Stimulated activated effector memory CD8-positive, alpha-beta T cell treated with anti-CD3 and anti-CD28 coated beads, Interleukin-12 subunit alpha, Interleukin-12 subunit beta, amount 100 ng/mL, for 72 hours (primary cell): ENCODE measurements at places on chromosomes 5 and 9.

DNA sequence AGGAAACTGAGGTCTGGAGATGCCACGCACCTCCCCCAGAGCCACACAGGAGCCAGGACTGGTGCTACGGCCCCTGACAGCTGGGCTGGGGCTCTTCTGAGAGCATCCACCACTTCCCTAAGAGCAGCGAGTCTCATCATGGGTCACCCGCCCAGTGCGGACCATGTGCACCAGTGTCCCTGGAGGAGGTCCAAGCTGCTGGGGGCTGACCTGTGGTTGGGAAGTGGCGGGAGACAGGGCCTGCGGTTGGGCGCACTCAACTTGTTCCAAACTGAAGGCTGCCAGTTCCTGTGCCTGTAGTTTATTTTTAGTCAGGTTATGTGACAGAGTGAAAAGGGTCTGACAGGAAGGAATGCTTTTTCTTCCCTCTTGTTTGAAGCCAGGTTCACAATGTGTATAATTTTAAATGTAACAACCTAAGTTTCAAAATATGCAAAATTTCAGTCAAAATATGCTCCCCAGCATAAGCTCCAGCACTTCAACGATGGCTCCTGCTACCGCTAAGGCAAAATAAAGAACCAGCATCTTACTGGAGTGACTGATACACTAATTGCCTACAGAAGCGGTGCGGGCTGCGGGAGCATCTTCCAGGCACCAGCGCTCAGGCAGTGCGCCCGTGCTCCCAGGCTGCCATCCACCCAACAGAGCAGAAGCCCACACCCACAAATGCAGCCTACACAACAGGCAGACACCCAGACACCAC is 14.8 kb downstream of the BARHL1 start:
- no peak for DNase-seq

GRCh38 chr9:133701321-133701980 is 36.7 kb downstream of the SARDH start:
- DNase-seq = peak; percentile 67

GRCh38 chr9:30935730-30936129 is 1448.7 kb upstream of the ACO1 start:
- no peak for DNase-seq

GRCh38 chr5:142325725-142326479 is 1.1 kb upstream of the SPRY4 start:
- DNase-seq = peak; percentile 59

GRCh38 chr9:88682431-88682831 is 147.5 kb downstream of the NXNL2 start:
- DNase-seq = no peak

- DNase-seq = no peak
These were observed 60.4 kb downstream of the FBXL7 start for GRCh38 chr5:15560421-15560820.

DNA sequence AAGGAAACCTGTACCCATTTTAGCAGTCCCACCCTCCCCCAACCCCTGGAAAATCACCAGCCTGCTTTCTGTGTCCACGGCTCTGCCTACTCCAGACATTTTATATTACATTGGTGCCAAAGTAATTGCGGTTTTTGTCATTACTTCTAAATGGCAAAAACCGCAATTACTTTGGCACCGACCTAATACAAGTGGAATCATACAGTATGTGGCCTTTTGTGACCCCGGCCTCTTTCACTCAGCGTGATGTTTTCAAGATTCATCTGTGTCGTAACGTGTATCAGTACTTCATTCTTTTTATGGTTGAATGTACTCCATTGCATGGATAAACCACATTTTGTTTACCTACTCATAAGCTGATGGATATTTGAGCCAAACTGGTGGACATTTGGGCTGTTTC is 9.7 kb upstream of the ORM1 start:
- no peak for DNase-seq

DNA sequence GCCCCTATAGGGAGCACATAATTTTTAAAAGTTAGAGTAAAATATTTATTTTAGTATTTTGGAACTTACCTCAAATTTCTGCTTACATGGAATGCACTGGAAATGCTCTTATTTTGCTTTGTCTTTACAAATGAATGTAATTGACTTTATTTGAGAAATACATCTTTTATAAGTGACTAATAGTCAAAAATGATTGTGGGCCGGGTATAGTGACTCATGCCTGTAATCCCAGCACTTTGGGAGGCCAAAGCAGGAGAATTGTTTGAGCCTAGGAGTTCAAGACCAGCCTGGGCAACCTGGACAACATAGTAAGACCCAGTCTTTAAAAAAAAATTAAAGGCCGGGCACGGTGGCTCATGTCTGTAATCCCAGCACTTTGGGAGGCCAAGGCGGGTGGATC is 5.8 kb downstream of the HMGCR start:
- DNase-seq = no peak

- no peak for DNase-seq
These were observed 133.6 kb downstream of the OXCT1 start for GRCh38 chr5:41736641-41737040.

GRCh38 chr5:76371960-76372322 is 31.1 kb upstream of the IQGAP2 start:
- no peak for DNase-seq

DNA sequence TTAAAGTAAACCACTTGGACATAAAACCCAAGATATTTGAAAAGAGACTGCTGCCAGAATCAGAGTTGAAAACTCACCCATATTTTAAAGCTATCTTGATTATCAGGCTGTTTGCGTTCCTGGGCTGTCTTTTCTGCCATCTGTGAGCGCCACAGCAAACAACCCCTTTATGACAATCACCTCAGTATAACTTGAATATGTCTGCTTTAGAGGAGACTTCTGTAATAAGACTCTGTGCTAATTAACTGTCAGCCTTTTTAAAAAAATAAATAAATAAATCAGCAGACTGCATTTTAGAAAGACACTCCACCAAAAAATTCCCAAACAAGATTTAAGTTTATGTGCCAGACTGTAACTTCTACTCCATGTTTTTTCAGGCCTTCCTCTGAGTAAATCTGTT is 375.7 kb upstream of the CCNH start:
- no peak for DNase-seq

DNA sequence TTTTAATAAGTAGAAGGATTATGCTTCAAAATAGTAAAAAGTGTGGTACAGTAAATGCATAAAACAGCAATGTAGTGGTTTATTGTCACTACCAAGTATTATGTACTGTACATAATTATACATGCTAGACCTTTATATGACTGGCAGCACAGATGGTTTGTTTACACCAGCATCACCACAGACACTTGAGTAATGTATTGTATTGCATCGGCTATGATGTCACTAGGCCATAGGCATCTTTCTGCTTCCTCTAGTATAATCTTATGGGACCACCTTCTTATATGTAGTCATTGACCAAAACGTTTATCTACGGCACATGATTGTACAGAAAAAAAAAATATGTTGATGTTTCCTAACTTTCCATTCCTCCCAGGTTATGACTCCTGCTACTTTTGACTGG is 31.9 kb upstream of the SSBP2 start:
- no peak for DNase-seq

DNA sequence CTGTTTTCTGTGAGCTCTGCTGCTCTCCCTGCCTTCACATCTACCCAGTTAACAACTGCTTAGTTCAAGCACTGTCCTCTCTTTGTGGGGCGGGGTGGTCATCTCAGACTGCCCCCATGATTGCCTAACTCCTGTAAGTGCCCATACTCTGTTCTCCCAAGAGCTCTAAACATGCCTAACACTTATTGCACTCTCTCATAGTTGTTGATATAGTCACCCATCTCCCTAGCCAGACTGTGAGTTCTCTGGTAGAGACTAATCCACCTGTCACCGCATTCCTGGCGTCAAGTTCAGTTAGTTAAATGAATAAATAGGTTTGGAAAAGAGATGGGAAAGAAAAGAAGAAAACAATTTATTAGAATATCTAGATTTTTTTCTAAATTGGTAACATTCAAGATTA is 18.3 kb upstream of the MUSK start:
- DNase-seq = no peak

- no peak for DNase-seq
These were observed 18.1 kb downstream of the IRF1 start for GRCh38 chr5:132472431-132472830.

DNA sequence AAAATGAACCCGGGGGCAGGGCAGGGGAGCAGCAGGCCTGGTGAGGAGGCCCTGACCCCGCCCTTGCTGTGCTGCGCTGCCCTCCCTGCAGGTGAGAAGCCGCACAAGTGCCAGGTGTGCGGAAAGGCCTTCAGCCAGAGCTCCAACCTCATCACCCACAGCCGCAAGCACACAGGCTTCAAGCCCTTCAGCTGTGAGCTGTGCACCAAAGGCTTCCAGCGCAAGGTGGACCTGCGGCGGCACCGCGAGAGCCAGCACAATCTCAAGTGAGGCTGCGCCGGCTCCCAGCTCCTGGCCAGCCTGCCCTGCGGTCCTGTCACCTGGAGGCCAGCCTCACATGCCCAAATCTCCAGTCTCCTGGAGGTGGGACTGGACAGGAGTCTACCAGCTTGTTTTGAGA is 12.3 kb downstream of the GFI1B start:
- no peak for DNase-seq

- DNase-seq = no peak
These were observed 109.3 kb downstream of the UGCG start for GRCh38 chr9:112005939-112006338.

GRCh38 chr9:28887188-28887884 is 1314.1 kb upstream of the C9orf72 start:
- no peak for DNase-seq

- no peak for DNase-seq
These were observed 9.8 kb downstream of the PPP1R26 start for GRCh38 chr9:135489188-135489906.

DNA sequence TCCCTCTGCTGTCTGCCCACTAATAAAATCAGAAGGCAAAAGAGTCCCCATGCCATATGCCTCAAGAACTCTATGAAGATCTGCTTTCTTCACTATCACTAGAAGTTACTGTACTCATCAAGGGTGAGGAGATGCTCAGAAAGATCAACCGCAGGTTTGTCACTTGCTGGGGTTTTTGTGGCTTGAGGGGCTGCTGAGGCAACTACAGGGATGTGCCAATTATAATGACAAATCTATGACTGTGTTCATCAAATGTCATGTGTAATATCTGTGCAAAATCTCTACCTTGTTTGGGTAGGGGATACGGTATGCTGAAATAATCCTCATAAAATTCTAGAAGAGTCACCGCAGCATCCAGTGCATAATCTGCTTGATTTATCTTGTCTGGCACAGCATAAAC is 13.0 kb downstream of the ERAP1 start:
- DNase-seq = peak; percentile 71

GRCh38 chr5:141630570-141631140 is 6.0 kb downstream of the HDAC3 start:
- DNase-seq = no peak

DNA sequence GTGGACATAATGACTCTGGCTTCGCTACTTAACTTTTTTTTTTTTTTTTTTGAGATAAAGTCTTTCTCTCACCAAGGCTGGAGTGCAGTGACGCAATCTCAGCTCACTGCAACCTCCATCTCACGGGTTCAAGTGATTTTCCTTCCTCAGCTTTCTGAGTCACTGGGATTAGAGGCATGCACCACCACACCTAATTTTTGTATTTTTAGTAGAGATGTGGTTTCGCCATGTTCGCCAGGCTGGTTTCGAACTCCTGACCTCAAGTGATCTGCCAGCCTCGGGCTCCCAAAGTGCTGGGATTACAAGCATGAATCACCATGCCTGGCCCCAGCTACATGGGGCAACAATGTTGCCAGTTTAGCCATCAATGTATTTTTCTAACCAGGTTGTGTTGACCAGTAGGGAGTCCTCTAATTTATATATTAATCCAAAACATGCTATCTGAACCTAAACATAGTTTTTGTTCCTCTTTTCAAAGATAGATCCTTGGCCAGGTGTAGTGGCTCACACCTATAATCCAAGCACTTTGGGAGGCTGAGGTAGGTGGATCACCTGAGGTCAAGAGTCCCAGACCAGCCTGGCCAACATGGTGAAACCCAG is 120.3 kb upstream of the LHFPL2 start:
- no peak for DNase-seq

- DNase-seq = no peak
These were observed 267.0 kb downstream of the SEC61B start for GRCh38 chr9:99489060-99489413.

- no peak for DNase-seq
These were observed 145.3 kb downstream of the MLLT3 start for GRCh38 chr9:20476912-20477521.

- no peak for DNase-seq
These were observed 533.0 kb downstream of the BNC2 start for GRCh38 chr9:16337322-16338029.

DNA sequence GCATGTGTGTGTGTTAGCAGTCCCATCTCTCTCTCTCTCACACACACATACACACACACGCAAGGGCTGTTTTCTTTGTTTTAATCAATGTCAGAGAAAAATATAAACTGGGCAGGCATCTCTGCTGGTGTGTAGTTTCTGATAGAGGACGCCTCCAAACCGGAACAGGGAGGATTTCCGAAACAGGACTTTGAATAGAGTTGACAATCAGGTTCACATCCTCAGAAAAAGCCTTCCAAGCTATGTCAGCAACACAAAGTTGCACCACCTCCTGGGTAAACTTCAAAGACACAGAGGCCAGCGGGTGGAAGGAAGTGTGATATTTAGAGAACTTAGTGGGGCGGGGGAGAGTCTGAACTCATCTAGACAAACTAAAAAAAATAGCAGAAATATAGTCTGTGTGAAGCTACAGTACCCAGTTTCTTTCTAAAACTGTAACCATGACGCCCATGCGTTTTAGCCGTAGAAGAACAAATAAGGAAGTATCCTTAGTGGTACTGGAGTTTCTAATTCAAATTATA is 1.2 kb downstream of the ST8SIA4 start:
- peak; percentile 69 for DNase-seq

- DNase-seq = no peak
These were observed 7.3 kb downstream of the BHMT2 start for GRCh38 chr5:79076819-79077218.

DNA sequence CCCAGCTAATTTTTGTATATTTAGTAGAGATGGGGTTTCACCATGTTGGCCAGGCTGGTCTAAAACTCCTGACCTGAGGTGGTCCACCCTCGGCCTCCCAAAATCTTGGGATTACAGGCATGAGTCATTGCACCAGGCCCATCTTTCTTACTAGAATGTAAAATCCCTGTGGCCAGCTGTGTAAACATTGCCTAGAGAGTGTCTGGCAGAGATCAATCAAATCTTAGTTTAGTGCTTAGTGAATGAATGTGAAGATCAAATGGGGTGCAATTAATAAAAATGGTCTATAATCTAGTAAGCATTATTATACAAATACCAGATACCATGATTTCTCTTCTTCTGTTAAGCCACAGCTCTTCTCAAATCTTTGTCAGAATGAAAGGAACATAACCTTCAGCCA is 289.9 kb downstream of the KCTD16 start:
- no peak for DNase-seq

DNA sequence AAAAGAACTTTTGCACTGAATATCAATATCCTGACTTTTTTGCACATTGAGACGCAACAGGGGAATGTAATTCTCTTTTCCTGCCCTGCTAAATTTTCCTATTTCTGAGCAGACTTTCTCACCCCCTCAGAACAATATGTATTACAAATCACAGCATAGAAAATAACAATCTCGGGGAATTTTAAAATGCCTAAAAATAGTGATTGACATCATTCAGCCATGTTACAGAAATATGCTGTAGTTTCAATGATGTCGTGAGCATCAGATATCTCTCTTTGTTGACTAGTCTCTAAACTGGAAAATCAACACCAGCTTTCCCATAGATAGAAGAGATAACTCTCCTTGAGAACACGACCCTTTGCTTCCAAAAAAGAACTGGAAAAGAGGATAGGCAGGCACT is 166.7 kb downstream of the ZDHHC21 start:
- no peak for DNase-seq
